Ecto neural progenitor cell (in vitro differentiated cells): ENCODE measurements at places on chromosomes 12 and 14.
A peak's percentile ranks its signal among the peaks of the same experiment; 100 is the strongest.

- DNase-seq = peak; percentile 72
Observed at GRCh38 chr12:65881965-65882413, 57.7 kb downstream of the HMGA2 start.

GRCh38 chr12:52667509-52667908 is 12.7 kb downstream of the KRT1 start:
- DNase-seq = no peak

GRCh38 chr12:88985011-88985410 is 367.3 kb downstream of the DUSP6 start:
- DNase-seq = no peak

DNA sequence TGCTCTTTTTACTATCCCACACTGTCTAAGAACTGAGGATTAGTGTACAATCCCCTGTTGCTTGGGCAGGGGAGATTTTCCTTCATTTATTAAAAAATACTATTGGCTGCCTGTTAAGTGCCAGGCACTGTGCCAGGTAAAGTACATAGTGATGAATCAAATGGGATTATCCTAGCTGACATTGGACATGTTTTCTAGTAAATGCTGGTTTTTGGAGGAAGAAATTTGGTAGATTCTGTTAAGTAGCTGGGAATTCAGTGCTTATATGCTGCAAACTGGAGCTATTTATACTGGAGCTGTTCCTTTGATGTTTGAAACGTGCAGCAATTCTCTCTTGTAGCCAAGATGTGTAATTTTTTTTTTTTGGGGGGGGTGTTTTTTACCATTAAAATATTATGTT is 299.6 kb downstream of the EMP1 start:
- no peak for DNase-seq
